CD4-positive, alpha-beta memory T cell (primary cell): ENCODE measurements at places on chromosomes 5 and 9. TPM values are rescaled to one million over a fixed set of nuclear protein-coding genes. Genes with fewer than 3 reads are reported as not detected.

SPATA9 gene
- total RNA-seq = not detected

S100Z gene
- total RNA-seq = 1.4 TPM

KCTD16 gene
- total RNA-seq = 0.20 TPM

DNA sequence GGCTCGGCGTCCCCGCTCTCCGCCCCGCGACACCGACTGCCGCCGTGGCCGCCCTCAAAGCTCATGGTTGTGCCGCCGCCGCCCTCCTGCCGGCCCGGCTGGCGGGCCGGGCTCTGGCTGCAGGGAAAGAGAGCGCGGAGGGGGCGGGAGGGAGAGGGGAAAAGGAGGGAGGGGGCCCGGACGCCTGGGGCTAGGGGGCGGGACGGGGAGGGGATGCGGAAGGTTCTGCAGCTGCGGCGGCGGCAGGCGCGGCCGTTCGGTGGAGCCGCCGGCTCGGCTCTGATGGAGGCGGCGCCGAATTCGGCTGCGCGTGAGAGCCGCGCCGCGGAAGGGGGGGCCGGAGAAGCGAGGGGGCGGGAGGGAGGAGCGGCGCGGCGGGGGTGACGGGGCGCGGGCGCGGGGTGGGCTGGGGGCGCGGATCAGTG lies at the start of gene MARCHF11:
Gene MARCHF11 (minus strand): TSS at position 281 of the 425 bp plus-strand sequence. CDS start 216 bp downstream, at position 65.
- no peak within 1 kb of the TSS for H3K27ac ChIP-seq
- DNase-seq = no peak
- H3K4me3 ChIP-seq = no peak within 1 kb of the TSS
- H3K4me1 ChIP-seq = no peaks in the 10 kb centered on the region

- peaks cover 4% of the 10 kb centered on the region for H3K27me3 ChIP-seq
- H3K4me3 ChIP-seq = no peak overlapping the region
- H3K36me3 ChIP-seq = no peaks in the 10 kb centered on the region
- no peaks in the 10 kb centered on the region for H3K4me1 ChIP-seq
Observed at GRCh38 chr9:131020388-131020787, 11.4 kb downstream of the LAMC3 start.

- H3K4me3 ChIP-seq = no peak overlapping the region
- H3K27me3 ChIP-seq = no peaks in the 10 kb centered on the region
- H3K4me1 ChIP-seq = peaks cover 12% of the 10 kb centered on the region
- no peak for DNase-seq
- no peaks in the 10 kb centered on the region for H3K36me3 ChIP-seq
- no peak overlapping the region for H3K27ac ChIP-seq
Observed at GRCh38 chr9:127989094-127989493, 8.3 kb upstream of the EEIG1 start.
